ENCODE measurements at places on chromosomes 6 and 20. TPM values are rescaled to one million over a fixed set of nuclear protein-coding genes. Genes with fewer than 3 reads are reported as not detected.
A peak's percentile ranks its signal among the peaks of the same experiment; 100 is the strongest.

Gene KHDC1
- polyA plus RNA-seq: 10.2 TPM

Gene MEP1A
- polyA plus RNA-seq: 0.04 TPM

Gene ZBTB46
- 8.0 TPM for polyA plus RNA-seq

Gene TAAR1
- polyA plus RNA-seq: 0.21 TPM

Gene PI3
- polyA plus RNA-seq: not detected

Gene PPP1R16B
- 5.5 TPM for polyA plus RNA-seq

Gene FRK
- 4.8 TPM for polyA plus RNA-seq

DNA sequence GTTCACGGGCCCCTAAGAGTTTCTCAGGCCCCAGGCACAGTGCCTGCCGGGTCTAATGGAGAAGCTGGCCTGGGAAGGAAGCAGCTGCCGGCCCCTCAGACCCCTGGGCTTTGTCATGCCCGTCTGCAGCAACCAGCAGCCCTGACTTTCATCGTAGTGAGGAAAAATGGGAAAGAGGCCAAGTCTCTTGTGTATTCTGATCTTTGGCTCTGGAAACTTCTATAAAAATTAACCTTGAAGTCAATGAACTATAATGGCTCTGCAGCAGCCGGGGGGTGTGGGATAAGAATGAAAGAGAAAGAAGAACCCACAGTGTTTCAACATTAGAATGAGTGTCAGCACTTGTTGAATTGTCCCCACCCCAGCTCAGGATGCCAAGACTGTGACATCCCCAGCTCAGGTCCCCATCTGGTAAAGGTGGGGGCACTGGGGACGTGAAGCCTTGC lies 12.9 kb downstream of the TGM2 start:
- peak; percentile 74 for DNase-seq

- DNase-seq: no peak
These were observed at the start of gene GRIK2 for GRCh38 chr6:101393251-101393828. TSS of gene GRIK2 (plus strand) at chr6:101393708.

DNA sequence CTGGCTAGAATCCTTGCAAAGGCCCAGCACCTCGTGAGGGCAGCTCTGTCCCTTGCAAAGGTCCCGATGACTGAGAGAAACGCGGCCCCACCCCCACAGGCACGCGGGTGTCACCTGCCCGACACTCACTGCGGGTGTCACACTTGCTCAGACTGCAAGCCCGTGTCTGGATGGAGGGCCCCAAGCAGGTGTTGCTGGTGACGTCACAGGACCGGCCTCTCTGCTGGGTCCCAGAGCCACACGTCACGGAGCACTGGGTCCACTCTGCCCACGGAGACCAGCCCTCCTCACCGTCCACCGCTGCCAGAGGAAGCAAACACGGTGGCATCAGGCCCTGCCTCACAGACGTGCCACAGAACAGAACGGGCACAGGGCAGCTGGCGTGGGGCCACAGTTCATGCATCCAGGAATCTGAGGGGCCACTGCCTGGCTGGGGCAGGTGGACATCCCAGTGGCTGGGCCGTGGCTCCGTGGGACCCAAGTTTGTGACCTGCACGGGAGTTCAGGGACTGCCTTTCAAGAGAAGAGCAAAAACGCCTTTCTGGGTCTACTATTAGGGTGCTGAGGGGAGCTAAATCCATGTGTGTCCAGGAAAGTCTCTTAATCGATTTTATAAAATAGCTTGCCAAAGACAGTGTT lies 16.0 kb downstream of the THBS2 start:
- no peak for DNase-seq

DNA sequence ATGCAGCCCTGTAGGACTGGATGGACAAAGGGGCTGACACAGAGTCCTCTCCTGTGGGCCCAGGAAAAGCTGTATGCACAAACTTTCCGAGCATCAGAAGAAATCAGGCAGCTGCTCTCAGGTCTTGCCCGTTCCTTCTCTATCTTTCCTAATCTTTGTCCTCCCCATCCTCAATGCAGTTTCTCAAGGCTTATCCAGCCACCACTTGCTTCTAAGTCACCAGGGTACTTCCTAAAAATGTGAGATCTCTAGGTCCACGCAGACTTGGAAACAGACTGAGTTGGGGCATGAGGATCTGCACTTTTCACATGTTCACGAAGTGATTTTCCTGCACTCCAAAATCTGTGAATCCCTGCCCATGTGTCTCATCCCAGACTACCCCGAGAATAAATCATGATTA lies 394.5 kb upstream of the SLC35B3 start:
- no peak for DNase-seq

DNA sequence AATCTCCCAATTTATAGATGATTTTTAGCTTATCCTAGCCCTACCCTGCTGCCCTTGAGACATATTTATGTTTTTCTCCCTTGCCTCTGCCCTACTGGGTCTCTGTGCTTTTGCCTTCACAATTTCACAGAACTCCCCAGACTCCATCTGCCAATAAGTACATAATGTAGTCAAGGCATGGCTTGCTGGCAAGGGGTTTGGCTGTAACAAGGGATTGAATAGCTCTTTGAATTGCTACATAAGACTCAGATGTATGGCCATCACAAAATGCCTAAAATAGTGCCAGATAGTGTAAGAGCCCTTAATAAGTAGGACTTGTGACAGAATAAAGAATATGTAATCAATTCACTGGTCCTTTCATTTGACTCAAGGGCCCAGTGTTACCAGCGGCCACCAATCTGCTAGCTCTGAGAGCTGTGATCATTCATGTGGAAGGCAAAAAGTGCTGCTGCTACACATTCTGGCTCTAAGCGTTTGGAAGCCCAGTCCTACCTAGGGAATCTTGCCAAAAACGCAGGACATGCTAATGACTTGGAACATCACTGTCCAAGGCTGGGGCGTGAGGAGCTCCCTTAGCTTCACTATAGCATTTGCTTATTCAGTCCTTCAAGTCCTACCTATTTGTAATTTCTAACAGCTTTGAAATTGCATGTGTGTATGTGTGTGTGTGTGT lies 20.5 kb downstream of the CLVS2 start:
- no peak for DNase-seq

- DNase-seq: no peak
These were observed 201.8 kb downstream of the SASH1 start for GRCh38 chr6:148544421-148544820.

DNA sequence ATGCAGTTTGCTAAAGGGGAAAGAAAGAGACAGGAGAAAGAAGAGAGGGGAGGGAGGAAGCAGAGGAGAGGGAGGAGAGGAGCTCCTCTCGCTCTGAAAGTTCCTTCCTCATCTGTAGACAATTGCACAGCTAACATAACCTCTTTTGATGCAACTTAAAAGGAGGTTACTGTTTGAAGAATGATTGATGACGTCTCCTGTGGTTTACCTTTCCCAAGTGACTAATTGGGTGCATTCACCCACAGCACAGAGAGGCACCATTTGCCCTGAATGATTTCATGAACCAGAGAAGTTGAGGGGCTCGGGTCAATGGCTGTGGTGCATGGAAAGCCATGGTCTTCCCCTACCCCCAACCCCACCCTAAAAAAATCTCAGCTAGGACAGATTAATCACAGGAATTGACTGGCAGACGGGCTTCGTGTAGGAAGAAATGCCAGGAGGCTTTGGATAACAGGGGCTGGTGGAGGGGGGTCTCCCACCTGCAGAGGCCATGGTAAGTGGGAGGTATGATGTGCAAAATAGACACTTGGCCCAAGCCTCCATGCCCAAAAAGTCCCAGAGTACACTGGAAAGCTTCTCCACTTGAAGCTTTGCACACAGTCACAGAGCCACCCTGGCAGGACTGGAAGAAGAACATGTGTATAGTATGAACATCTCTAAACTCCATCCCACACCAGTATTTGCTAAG lies 213.7 kb downstream of the ANKRD60 start:
- DNase-seq: no peak

DNA sequence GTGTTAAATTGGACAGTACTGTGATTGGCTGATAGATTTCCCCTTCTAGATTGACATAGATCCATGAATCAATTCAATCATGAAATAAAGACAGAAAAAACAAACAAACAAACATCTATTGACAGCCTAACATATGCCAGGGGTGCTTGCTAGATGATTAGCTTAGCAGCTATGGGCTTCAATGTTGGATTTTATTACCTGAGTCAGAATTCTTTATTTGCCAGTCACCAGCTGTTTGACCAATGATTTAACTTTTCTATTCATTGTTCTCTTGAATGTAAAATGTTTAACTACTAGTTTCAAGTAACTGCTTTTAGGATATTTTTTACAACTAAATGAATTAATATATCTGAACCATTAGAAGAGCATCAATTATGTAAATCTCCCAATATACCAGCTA lies 901.3 kb upstream of the CITED2 start:
- no peak for DNase-seq

DNA sequence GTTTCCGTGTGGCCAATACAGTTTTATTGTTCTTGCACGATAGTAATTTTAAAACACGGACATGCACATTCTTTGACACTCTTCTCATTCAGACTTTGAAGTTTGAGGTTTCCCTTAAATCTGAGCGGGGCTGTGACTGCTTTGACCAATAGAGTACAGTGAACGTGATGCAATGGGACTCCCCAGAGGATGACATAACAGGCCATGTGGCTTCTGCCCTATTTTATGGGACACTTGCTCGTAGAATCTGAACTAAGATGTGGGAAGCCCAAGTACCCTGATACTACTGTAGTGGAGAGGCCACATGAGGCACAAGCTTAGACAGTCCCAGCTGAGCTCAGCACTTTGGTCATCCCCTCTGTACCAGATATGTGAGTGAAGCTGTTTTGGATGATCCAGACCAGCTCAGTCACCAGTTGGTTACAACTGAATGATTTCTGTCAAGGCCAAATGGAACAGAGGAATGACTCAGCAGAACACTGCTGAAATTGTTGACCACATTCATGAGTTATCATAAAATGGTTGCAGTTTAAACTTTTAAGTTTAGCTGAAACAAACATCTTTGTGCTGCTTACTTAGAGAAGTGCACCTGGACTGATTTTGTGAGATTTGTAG lies 279.4 kb downstream of the RFPL4B start:
- no peak for DNase-seq

DNA sequence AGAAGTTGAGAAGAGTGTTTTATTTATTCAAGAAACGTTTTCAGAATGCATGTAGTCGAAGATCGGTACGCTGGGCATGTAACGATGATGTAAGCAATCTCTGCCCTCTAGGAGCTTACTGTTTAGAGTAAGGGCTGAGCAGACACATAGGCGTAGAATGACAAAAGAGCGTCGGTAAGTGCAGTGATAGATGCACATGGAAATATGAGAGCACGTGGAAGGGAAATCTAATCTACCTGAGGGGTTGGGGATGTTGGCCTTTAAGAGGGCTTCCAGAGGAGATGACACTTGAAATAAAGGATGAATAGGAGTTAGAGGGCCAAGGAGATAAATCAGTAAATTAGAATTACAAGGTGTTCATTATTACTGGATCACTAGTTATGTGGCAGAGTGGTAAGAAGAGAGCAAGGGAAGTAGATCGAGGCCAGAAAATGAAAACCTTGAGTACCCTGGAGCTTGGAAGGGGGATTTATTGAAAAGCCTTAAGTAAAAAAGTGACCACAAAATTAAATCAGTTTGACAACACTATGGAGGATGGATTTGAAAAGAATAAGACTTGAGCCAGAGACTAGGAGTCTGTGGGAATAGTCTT lies 782 bp downstream of the TRMT11 start:
- DNase-seq: no peak

GRCh38 chr6:157403686-157404051 lies 22.7 kb downstream of the ZDHHC14 start:
- no peak for DNase-seq

GRCh38 chr20:14406495-14406894 lies 69.1 kb upstream of the FLRT3 start:
- no peak for DNase-seq

GRCh38 chr6:81763051-81763450 lies 10.6 kb upstream of the TENT5A start:
- no peak for DNase-seq

GRCh38 chr20:25867776-25868649 lies 171.4 kb upstream of the ZNF337 start:
- DNase-seq: peak; percentile 65

GRCh38 chr6:45872827-45873365 lies 142.8 kb downstream of the CLIC5 start:
- no peak for DNase-seq

- no peak for DNase-seq
These were observed 454.7 kb downstream of the TFAP2B start for GRCh38 chr6:51273228-51273961.

GRCh38 chr20:34334654-34335407 lies 28.2 kb upstream of the ITCH start:
- DNase-seq: no peak

DNA sequence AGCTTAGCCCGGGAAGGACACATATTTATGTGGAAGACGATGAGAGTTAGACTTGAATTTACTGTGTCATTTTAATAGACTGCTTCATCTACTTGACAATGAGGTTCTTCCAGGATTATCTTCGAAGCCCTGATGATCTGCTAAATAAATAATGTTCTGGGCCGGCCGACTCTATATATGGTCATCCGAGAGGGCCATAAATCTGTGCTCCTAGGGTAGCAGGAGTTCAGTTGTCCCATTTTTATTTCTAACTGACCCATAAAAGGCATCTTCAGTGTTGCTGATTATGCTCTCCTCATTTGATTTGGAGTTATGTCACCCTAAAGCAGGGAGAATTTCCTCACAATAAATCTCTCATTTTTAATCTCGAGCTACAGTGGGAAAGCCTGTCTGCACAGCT lies 217.1 kb downstream of the SLC24A3 start:
- DNase-seq: no peak

- DNase-seq: no peak
These were observed 232.2 kb downstream of the ERMARD start for GRCh38 chr6:169983651-169984050.

DNA sequence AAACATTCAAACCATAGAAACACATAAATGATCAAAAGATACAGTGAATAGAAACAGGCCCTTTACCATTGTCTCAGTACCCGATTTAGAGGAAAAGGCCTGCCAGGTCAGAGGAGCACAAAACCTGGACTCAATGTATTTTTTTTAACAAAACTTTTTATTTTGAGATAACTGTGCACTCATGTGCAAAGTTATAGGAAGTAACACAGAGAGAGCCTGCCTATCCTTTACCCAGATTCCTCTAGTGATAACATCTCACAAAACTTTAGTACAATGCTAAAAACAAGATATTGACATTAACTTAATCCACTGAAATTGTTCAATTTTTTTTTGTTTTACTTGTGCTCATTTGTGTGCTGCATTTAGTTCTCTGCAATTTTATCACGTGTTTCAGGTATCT lies 36.8 kb upstream of the SAMD3 start:
- DNase-seq: no peak

GRCh38 chr6:11161031-11161956 lies 49.8 kb upstream of the ERVFRD-1 start:
- DNase-seq: no peak

DNA sequence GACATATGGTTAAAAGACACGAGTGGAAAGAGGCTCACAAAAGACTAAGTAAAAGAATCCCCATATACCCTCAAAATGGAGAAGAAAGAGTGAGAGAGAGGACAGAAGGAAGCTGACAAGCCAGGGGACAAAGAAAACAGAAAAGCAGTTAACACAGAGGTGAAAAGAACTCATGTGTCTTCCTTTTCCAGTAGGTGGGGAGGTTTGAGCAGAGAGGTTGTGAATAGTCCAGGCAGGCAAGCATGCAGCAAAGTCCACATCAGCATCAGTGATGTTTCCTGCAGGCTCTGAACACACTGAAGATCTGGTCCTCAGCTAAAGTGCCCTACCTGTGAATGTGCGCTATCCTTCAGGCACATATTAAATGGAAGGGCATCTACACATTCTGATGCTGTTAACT lies 196.5 kb upstream of the IRAK1BP1 start:
- DNase-seq: no peak

Data from right lung (tissue), 10 donors.